Activated CD4-positive, alpha-beta T cell treated with anti-CD3 and anti-CD28 coated beads, Interleukin-2, amount 50 U/mL, for 4 hours (primary cell): ENCODE measurements at places on chromosomes 6 and 20.

DNA sequence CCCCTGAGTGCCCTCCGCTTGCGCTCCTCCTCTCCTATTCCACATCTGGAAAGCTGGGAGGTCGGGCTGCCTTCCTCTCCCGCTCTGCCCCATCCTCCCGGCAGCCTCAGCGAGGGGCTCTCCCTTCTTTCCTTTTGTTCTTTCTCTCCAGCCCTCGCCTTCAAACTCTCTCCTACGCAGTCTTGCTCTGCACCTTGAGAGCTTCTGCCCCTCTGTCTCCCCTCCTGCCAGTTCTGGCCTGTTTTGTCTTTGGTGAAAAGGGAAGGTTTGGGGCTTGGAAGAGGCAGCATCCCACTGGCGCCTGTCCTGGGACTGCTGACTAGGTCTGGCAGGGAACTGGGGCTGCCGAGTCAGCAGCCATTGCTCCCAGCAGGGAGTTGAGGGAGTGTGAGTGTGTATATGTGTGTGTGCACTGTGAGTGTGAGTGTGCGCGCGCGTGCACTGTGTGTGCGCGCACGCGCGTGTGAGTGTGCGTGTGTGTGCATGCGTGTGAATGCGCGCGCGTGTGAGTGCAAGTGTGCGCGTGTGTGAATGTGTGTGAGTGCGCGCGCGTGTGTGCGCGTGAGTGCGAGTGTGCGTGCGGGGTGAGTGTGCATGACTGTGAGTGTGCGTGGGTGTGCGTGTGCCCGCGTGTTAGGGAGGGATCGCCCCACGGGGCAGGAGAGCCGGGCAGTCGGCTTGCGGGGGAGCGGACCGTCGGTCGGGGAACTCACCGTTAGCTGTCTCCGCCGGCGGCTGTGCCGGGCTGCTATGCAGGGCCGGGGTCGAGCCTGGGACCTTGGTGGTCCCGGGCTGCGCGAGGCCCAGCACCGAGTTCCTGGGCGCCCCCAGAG is 523 bp downstream of the CPXM1 start:
- no peak for DNase-seq

DNA sequence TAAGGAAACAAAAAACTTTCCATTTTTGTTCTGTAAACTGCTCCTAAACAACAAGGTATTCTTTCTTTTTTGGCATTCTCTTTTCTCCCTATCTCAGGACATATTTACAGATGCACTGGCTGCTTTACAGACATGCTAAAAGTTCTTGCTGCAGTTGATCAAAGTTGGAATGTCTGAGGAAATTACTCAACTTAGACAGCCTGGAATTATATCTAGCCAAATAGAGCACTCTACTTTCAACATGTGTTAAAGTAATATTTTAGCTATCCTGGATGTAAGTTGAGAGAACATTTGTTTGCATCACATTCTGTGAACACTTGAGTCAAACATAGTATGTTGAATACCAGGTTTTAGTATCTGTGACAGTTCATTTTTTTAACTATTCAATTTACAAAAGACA is 24.8 kb downstream of the TASP1 start:
- DNase-seq: no peak

- DNase-seq: no peak
Measured at GRCh38 chr6:169426611-169427010, 173.0 kb upstream of the THBS2 start.

DNA sequence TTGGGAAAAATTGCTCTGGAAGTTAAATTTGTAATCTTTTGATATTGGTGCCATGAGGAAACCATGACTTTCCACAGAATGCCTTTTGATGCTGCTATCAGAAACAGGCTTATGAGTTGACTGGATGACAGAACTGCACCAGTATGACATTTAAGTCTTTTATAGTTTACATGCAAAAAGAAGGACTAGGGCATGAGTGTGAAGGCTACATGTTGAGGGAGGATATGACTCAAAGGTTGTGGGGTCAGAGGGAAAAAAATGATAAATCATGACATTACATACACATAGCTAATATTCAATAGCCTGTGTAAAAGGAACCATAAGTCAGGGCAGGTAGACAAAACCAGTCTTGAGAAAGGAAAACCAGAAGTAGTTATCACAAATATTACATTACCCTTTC is 182.2 kb downstream of the COL12A1 start:
- DNase-seq: no peak

GRCh38 chr6:53761036-53761435 is 33.8 kb upstream of the LRRC1 start:
- DNase-seq: no peak

GRCh38 chr6:104365451-104366234 is 494.1 kb downstream of the HACE1 start:
- no peak for DNase-seq

GRCh38 chr6:22030730-22031619 is 265.9 kb downstream of the PRL start:
- DNase-seq: no peak

GRCh38 chr20:13147071-13147963 is 73.8 kb upstream of the ISM1 start:
- no peak for DNase-seq

DNA sequence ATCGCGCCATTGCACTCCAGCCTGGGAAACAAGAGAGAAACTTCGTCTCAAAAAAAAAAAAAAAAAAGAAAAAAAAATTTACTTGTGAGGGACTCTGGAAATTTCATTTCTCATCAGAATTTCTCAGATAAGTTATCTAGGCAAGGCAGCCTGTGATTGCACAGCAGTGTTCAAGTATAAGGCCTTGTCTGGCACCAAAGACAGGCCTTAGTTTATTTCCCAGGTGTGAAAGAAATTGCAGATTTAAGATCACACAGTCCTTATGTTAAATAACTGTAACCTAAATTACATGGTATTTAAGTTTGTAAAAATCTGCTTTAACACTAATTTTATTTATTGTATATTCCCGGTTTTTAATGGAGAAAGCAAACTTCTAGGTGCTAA is 34.8 kb downstream of the HFE start:
- no peak for DNase-seq

DNA sequence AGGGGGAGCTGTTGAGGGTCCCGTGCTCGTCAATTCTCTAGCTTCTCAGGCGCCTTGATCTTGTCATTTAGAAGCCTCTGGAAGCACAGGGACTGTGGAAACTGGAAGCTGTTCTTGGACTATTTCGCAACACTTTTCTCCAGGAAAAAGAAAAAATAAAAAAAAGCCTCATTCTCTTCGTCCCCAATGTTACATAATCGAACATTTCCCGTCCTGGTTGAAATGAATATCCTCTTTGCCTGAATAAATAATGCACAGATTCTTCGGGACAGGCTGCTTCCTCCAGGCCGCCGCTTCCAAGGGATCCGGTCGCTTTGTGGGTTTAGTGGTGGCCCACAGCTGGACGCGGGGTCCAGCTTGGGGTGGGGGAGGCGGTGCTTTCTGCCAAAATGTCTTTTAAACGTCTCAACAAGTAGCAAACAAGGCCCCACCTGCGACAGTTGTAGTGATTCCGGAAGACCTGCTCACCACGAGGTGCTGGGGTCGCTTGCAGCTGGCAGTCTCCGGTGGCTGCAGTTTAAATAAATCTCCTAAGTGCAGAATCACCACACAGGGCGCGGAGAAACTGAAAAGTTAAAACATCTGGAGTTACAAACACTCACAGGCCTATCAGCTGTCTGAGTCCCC is 125.9 kb upstream of the ESR1 start:
- no peak for DNase-seq

- no peak for DNase-seq
Measured at GRCh38 chr6:44037847-44038542, 89.3 kb downstream of the MRPL14 start.

DNA sequence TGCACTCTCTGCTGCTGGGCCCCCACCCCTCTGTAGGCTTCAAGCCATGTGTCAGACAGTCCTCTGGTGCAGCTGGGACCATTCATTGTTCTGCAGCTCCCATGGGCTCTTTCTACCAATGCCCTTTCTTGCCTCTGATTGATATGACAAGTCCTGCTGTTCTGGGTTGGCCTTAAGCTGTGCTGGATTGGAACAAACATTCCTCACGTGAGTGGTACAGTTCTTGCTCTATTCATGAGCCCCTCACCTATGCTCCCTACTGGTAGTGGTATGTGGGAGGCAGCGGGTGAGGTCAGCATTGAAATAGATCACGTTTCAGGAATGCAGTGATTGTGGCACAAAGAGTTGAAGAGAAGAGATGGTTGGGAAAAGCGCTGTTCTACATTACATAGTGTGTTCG is 48.8 kb upstream of the RALY start:
- DNase-seq: no peak

DNA sequence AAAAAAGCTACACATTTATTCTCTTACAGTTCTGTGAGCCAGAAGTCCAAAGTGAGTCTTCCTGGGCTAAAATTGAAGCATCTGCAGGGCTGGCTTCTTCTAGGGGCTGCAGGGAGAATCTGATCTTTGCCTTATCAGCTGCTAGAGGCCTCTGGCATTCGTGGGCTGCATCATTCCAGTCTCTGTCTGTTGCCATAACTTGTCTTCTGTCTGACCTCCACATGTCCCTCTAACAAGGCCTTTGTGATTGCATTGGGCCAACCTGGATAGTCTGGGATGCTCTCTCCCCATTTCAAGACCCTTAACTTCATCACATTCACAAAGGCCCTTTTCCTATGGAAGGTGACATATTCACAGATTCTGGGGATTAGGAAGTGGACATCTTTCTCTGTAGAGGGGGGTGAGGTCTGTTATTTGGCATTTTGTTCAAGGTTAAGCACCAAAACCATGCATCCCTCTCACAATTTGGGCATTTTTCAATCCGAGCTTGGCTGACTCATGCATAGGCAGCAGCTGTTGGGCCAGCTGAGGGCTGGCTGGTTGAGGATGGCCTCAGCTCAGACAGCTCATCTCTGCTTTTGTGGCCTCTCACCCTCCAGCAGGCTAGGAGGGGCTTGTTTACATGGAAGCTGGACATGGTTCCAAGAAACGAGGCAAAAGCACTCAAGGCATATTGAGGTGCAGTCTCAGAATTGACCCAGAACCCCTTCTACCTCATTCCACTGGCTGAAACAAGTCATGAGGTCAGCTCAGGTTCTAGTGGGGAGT is 116.1 kb upstream of the NXT1 start:
- no peak for DNase-seq

DNA sequence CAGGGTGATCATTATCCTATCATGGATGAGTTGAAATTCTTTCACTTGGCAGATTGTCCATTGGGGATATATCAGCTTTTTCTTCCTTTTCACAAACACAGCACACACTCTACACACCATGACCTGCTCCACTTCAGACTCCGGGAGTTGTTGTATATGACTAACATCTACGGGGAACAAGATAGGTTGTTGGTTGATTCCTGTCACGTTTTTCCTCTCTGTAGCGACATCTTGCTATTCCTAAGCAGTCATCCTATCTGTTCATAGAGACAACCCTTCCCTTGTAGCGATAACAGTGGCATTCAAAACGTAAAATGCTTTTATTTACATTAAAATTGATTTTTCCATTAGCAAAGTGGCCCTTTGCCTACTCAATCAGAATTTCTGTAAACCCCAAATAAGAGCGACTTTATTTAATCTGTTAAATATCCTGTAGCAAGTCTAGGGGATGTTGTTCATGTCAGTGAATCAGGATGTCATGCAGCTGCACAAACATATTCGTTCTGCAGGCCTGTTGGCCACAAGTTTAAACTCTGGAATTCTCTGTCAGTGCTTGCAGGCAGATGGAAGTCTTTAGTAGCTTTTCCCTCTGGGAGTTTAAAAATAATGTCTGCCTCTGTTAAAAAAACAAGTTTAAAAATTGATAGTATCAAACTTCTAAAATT is 23.1 kb downstream of the PHACTR2 start:
- DNase-seq: no peak

GRCh38 chr6:168061269-168062210 is 17.5 kb downstream of the FRMD1 start:
- no peak for DNase-seq

- DNase-seq: no peak
Measured at GRCh38 chr6:30600451-30600961, 16.5 kb downstream of the PPP1R10 start.

DNA sequence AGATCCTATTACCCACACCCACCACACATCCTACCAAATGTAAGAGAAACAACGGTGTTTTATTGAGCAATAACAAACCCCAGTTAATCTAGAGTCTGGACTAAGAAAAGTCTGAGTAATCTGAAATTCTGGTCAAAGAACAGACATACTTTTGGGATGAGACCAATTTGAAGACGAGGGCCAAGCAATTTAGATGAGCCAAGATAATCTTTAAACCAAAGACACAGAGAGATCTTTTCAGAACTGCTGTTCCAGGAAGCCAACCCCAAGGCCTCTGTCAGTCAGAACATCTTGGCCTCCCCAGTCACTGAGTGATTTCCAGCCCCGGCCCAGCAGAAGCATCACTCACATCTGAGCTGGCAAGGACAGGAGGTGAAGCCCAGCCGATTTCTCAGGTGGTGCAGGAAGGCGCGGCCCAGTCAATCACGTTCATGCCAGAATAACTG is 118.5 kb upstream of the SYNDIG1 start:
- no peak for DNase-seq

DNA sequence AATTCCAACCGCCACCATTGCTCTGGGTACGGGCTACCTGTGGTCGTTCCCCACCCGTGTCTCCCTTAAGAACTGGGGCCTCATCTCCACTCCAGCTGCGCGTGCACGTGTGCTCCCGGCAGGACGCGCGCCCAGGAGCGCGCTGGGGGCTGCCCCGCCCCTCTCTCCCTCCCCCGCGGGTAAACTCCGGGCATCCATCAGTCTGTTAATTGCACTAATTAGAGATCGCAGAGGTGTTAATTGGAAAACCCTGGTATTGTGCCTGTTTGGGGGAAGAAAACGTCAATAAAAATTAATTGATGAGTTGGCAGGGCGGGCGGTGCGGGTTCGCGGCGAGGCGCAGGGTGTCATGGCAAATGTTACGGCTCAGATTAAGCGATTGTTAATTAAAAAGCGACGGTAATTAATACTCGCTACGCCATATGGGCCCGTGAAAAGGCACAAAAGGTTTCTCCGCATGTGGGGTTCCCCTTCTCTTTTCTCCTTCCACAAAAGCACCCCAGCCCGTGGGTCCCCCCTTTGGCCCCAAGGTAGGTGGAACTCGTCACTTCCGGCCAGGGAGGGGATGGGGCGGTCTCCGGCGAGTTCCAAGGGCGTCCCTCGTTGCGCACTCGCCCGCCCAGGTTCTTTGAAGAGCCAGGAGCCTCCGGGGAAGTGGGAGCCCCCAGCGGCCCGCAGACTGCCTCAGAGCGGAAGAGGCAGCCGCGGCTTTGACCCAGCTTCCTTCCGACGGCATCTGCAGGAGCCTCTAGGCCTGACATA is 14.4 kb downstream of the FOXP4 start:
- peak; percentile 69 for DNase-seq

DNA sequence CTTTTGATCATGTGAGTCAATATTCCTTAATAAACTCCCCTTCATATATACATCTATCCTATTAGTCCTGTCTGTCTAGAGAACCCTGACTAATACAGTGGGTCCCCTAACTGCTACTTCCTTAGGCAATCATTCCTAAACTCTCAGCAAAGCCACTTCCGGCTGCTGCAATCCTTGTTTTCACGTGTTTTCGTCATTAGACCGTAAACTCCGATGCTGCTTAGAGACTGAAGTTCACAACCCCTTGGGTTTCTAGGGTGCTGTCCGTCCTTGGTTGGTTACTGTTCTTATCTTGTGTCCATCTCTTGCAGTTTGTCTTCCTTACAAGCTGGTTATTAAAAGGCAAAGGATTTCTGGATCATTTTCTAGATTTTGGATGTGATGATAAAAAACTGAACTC is 106.4 kb downstream of the GMPR start:
- no peak for DNase-seq

GRCh38 chr6:66153247-66153646 is 446.2 kb upstream of the EYS start:
- no peak for DNase-seq
